ENCODE measurements at places on chromosomes 13 and 19. TPM values are rescaled to one million over a fixed set of nuclear protein-coding genes. Genes with fewer than 3 reads are reported as not detected.

VMAC gene
- 1.8 TPM for polyA plus RNA-seq

- DNase-seq: peak; percentile 57
These were observed 104.7 kb upstream of the FREM2 start for GRCh38 chr13:38582133-38582532.

DNA sequence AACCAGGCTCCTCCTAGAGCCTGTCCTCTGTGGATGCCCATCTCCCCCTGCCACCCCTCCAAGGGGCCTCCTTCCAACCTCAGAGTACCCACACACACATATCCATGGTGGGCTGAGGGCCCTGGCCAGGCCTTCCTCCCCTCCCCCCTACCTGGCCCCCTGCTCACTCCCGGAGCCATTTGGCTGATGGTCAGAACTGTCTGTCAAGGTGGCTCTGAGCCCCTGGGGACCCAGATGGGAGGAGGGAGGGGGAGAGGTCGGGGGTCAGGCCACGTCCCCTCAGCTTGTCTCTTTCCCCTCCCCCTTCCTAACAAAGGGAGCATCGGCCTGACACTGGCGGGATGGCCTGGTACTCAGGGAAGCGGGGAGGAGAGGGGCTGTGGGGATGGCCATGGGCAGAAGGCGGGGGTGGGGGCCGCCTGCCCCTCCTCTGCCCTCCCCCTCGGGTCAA lies 18.7 kb upstream of the POU2F2 start:
- no peak for DNase-seq

GRCh38 chr19:11387162-11388034 lies 3.3 kb upstream of the EPOR start:
- DNase-seq: no peak

- DNase-seq: peak; percentile 48
These were observed 22.2 kb upstream of the SIAH3 start for GRCh38 chr13:45873491-45874325.

DNA sequence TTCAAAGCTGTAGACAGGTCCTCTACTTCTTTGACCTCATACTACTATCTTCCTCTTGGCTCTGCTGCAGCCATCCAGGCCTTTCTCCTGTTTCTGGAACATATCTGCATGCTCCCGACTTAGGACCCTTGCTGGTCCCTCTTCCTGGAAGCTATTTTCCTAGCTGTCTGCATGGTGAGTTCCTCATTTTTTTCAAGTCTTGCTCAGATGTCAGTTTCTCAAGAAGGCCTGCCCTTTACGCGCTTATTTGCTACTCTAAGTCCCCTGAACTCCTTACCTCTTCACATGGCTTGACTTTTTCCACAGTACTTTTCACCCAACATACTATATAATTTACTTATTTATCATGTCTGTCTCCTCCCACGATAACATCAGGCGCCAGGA lies 31.4 kb downstream of the DNAJC3 start:
- no peak for DNase-seq

DNA sequence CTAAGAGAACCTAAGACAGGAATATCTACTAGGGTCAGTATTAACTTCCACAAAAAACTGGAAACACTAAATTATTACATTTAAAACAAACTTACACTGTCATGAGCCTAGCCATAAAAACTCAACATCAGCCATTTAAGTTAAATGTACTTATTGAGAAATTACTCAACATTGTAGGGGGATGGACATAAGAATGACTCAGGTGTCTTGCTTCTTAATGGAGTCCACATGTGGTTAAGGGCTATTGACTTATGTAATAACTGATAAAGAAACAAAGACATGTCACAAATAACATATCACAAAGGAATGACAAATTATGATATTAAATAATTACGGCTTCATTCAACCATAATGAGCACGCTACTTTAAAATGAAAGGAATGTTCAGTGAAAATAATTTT lies 36.2 kb downstream of the CLDN10 start:
- DNase-seq: peak; percentile 50

GRCh38 chr13:78176880-78177279 lies 258.2 kb upstream of the EDNRB start:
- DNase-seq: no peak

DNA sequence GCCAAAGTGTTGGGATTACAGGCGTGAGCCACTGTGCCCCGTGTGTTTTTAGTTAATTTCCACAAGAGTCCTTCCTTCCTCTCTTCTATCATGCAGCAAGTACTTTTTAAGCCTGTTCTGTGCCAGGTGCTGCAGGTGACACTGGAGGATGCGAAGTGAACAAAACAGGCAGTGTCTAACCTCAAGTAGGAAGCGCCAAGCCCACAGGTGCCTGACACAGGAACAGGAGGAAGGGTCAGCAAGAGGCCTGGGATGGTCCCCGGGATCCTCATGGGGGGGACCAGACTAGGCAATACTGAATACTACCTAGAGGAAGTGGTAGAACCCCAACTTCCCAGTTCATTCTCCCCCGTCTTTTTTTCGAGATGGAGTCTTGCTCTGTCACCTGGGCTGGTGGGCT lies 1.8 kb upstream of the CALR start:
- DNase-seq: no peak

PRKCG gene
- not detected for polyA plus RNA-seq
